ENCODE measurements at places on chromosomes 2 and 18.

DNA sequence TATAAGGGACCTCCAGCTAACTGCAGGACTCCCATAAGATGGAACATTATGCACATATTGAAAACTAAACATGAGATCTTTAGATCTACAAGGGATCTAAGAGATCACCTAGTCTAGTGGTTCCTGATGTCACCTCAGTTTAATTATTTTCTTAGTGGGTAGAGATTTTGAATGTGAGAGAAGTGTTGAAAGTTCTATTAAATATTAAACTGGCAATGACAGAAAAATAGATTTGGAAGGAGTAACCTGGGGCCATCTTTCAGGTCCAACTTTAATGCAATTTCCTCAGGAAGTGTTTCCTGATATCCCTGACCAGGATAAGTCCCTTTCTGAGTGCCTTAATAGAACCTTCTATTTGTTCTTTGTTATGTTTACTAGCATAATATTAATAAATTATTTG, 29.1 kb upstream of the CPS1 start:
- no peak for DNase-seq

DNA sequence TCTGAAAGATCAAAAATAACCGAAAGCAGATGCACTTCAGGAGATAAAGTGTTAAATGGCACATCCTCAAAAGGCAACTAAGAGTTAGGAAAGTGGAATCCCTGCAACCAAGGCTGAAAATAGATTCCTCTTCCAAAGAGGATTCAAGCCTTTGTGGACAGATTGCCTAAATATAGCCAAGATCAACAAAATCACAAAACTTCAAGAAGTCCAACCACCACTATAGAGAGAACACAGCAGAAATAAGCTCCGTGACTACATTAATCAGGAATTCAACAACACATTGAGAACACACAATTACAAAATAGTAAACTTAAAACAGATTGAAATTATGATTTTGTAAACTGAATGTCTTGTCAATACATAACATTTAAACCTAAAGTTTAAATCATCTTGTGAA, 165.7 kb downstream of the LNPK start:
- DNase-seq, result no peak

- DNase-seq, result no peak
Observed at GRCh38 chr18:3596637-3597384, 146.8 kb downstream of the TGIF1 start.

DNA sequence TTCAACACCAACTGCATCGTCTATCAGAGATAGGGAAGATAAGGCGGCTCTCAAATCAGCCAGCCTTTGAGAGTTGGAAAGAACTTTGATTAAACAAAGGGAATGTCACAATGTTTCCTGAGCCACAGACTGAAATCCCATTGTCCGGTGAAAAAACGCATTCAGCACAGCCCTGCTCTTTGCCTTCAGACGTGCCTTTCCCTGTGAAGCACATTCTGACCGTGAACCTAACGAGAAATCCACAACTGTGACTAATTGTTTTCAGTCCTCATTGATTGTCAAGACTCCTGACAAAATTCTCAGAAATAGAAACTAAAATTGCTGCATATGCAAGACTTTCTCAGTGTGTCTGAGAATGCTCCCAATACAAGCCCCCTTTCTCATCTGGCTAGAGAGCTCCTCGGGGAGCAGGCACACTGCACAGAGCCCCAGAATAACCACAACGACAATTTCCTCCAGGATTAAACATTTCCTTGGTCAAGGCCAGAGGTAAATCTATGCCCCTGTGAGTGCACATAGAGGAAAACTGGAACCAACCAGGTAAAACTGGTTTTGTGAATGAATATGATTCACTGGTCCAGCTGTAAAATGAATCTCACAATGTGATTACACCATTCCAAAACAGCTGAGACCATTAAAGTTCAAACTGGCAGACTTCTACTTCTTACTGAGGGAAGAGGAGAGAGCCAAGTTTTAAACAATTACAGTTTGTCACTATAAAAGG, 561.9 kb upstream of the ID2 start:
- no peak for DNase-seq

DNA sequence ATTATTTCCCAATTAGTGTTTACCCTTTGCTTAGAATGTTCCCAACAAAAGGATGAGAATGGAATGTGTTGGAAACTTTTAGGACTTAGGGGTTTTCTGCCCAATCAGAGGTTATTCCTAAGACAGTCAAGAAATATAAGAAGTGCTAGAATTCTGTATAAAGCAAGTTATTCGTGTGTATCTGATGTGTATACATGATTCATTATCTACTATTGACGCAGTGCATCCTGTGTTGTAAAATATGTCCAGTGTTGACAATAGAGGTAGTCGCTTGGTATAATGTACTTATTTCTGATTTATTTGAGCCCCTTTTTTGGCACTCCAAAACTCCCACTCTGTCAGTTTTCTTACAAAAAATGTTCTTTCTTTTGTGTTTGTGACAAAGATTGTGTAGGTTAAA, 881 bp downstream of the PIKFYVE start:
- DNase-seq, result no peak

GRCh38 chr18:9753846-9754245, 45.7 kb downstream of the RAB31 start:
- DNase-seq, result no peak

DNA sequence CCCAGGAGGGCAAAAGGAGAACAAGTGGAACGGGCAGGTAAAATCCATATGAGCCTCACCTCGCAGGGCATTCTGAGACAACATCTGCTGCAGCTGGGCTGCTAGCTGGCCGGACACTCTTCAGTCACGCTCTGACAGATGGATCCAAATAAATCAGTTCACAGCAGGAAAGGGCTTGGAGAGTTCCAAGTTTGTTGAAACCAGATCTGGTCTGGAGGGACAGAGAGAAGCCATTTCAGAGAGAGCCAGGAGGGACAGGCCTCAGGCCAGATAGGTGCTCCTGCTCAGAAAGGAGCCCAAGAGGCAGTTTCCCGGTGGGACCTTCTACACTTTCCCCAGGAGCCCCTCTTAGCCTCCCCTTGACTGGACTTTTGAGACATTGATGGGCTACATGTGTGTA, 28.2 kb upstream of the TNP1 start:
- no peak for DNase-seq

- DNase-seq, result no peak
Observed at GRCh38 chr2:52336951-52337350, 1305.0 kb upstream of the NRXN1 start.

Measured in stimulated activated CD8-positive, alpha-beta memory T cell treated with anti-CD3 and anti-CD28 coated beads, Interleukin-4, amount 100 ng/mL, for 4 hours (primary cell).